ENCODE measurements at places on chromosomes 16 and 17.
A peak's percentile ranks its signal among the peaks of the same experiment; 100 is the strongest.

DNA sequence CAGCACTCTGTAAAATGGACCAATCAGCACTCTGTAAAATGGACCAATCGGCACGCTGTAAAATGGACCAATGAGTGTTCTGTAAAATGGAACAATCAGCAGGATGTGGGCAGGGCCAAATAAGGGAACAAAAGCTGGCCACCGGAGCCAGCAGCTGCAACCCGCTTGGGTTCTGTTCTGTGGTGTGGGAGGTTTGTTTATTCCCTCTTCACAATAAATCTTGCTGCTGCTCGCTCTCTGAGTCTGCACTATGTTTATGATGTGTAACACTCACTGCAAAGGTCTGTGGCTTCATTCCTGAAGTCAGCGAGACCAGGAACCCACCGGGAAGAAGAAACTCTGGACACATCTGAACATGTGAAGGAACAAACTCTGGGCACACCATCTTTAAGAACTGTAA, 20.5 kb downstream of the TMEM100 start:
- no peak for DNase-seq

GRCh38 chr16:3915426-3916260, 35.1 kb upstream of the CREBBP start:
- DNase-seq = no peak

- DNase-seq = no peak
Measured at GRCh38 chr17:16091773-16092172, 92.1 kb downstream of the TTC19 start.

- DNase-seq = no peak
Measured at GRCh38 chr17:50797135-50797810, 30.0 kb upstream of the ANKRD40CL start.

DNA sequence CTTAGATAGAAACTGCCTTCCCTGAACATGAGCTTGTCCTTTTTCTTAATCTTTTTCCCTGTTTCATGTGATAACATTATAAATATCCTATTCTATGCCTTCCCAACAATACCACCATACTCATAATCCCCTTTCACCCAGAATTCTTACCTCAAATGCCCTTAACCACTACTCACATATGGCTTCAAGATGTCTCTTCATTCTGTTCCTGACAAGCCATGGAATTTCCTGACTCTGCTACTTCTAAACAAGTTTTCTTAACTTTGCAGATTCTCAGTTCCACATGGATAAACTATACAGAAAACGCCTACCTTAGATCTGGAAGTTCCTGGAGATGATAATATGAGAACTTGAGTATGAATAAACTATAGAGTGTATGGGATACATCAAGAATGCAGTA, 1217.8 kb downstream of the CDH8 start:
- peak; percentile 5 for DNase-seq

DNA sequence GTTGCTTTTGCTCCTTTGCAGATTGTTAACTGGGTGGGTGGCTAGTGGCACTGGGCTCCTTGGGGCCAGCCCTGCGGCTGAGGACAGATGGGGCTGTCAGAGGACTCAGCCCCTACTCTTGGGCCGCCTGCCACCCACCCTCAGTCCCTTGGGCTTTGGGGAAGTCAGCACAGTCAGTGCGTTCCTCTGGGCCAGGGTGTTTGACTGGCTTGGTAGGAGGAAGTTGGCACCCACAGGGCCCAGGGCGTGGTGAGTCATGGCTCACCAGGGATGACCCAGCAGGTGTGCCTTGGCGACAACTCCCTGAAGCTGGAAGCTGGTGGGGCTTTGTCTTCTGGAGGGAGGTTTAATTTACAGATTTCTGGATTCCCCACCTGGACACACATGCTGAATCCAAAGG, 32.4 kb downstream of the HAPSTR1 start:
- DNase-seq = peak; percentile 43

- no peak for DNase-seq
Measured at GRCh38 chr16:3589441-3589921, 12.3 kb upstream of the NLRC3 start.

GRCh38 chr16:66894948-66895688, 14.8 kb downstream of the PDP2 start:
- peak; percentile 82 for DNase-seq

- DNase-seq = peak; percentile 73
Measured at GRCh38 chr17:81090361-81091136, 55.6 kb downstream of the BAIAP2 start.

GRCh38 chr17:5861246-5861645, 208.9 kb upstream of the WSCD1 start:
- DNase-seq = no peak

- DNase-seq = no peak
Measured at GRCh38 chr16:8831871-8832716, 34.5 kb downstream of the PMM2 start.

DNA sequence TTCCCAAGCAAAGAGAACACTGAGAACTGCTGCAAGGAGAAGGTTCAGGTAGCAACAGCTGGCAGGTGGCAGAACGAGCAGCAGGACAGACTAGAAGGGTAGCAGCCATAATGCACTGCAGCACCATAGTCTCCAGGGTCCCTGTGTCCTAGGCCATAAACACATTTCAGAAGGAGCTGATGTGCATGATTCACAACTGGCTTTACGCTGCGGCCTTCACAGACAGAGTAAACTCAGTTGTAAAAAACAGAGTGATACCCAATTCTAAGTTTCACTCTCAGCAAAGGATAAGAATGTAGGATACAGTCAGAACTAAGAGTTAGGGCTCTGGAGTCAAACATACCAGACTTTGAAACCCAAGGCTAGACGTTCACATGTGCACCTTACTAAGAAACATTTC, 24.4 kb downstream of the ARHGAP17 start:
- no peak for DNase-seq

DNA sequence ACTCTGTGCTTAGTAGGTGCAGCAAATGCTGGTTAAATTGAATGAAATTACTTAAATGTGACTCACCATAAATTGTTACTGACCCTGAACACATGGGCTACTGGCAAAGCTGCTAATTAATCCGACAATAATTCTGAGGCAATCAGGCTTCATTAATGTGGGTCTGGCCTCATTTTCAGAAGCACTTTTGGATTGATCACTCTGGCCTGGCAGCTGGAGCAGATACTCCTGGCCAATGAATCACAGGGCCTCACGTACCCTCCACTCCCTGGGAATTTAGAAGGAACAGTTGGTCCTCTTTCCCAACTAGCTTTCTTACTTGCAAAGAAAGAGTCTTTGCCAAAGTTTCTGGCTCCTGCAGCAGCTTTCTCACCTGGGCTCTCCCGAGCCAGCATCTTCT, 162.0 kb upstream of the ZKSCAN2 start:
- DNase-seq = no peak

All from GM03348 (cell line).